ENCODE measurements at places on chromosomes 2 and 18. TPM values are rescaled to one million over a fixed set of nuclear protein-coding genes. Genes with fewer than 3 reads are reported as not detected.
A peak's percentile ranks its signal among the peaks of the same experiment; 100 is the strongest.

TRPM8 gene
- total RNA-seq: 3.9 TPM

GRB14 gene
- total RNA-seq: not detected

DNA sequence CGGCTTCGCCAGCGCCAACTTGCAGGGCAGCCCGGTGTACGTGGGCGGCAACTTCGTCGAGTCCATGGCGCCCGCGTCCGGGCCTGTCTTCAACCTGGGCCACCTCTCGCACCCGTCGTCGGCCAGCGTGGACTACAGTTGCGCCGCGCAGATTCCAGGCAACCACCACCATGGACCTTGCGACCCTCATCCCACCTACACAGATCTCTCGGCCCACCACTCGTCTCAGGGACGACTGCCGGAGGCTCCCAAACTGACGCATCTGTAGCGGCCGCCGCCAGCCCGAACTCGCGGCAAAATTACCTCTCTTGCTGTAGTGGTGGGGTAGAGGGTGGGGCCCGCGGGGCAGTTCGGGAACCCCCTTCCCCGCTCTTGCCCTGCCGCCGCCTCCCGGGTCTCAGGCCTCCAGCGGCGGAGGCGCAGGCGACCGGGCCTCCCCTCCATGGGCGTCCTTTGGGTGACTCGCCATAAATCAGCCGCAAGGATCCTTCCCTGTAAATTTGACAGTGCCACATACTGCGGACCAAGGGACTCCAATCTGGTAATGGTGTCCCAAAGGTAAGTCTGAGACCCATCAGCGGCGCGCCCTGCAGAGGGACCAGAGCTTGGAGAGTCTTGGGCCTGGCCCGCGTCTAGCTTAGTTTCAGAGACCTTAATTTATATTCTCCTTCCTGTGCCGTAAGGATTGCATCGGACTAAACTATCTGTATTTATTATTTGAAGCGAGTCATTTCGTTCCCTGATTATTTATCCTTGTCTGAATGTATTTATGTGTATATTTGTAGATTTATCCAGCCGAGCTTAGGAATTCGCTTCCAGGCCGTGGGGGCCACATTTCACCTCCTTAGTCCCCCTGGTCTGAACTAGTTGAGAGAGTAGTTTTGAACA is 15.1 kb downstream of the HOXD3 start:
- no peaks in the 10 kb centered on the region for H3K27me3 ChIP-seq
- H3K36me3 ChIP-seq: no peaks in the 10 kb centered on the region

- H3K27me3 ChIP-seq: no peaks in the 10 kb centered on the region
- peak; percentile 13 for DNase-seq
- no peak overlapping the region for H3K27ac ChIP-seq
- H3K36me3 ChIP-seq: no peaks in the 10 kb centered on the region
These were observed 193.5 kb upstream of the TCF4 start for GRCh38 chr18:55781481-55781957.

CPS1 gene
- total RNA-seq: 5.1 TPM

DNA sequence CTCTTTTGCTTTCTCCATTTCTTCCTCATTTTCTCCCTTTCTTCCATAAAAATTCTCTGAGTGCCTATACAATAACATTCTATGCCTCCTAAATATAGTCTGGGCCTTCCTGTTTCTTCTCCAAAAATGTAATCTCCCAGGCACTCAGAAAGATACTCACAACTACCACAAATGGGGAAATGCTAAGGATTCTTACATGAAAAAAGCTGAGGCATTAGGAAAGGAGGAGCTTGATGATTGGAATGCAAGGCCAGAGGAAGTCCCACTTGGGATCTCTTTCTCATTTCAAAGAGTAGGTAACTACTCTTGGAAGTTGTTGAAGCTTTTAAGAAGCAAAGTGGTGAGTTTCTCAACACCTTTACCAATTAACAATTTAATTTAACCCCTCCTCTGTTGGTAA is 3.4 kb downstream of the VSNL1 start:
- no peak overlapping the region for H3K27ac ChIP-seq
- H3K4me3 ChIP-seq: no peak overlapping the region
- peaks cover 25% of the 10 kb centered on the region for H3K27me3 ChIP-seq
- H3K36me3 ChIP-seq: peaks cover 4% of the 10 kb centered on the region
- peaks cover 8% of the 10 kb centered on the region for H3K4me1 ChIP-seq

DNA sequence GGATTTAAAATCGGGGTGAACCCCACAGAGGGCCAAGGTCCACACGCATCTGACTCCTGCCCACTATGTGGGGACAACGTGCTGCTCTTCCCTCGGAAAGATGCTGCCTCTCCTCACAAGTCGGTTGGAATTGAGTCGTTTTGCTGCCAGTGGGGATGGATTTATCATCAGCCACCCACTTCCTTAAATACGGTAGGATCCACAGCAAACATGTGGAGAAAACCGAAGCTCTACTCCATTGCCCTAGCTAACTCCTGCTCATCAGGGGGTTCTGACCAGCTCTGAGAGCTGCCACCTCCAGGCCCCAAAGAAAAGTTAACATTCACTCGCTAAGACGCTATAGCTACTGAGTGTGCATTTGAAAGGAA is 80.9 kb downstream of the CHRNA1 start:
- no peak for DNase-seq
- H3K4me1 ChIP-seq: peaks cover 6% of the 10 kb centered on the region
- peaks cover 22% of the 10 kb centered on the region for H3K27me3 ChIP-seq
- H3K4me3 ChIP-seq: peak overlapping the region; percentile 58
- H3K27ac ChIP-seq: no peak overlapping the region
- H3K36me3 ChIP-seq: no peaks in the 10 kb centered on the region

FZD7 gene
- total RNA-seq: 38.1 TPM

DNA sequence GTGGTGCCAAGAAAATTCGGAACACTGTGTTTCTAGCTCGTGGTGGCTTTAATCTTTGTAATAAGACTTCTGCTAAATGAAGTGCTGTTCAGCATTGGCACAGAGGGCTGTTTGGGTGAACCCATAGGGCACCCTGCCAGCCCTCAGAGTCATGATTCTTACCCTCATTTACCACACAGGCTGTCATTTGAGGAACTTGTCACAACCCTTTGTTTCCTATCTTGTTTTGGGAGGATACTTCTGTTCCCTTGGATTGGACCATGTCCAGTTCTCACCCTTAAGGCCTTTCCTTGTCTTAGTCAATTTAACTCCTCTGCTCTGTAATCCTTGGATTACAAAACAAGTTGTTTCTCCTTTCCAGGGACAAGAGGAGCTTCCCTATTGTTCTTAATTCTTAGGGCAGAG is 225.7 kb downstream of the MTX2 start:
- H3K27ac ChIP-seq: no peak overlapping the region
- H3K4me3 ChIP-seq: no peak overlapping the region

XPO1 gene
- 189 TPM for total RNA-seq

REG3A gene
- not detected for total RNA-seq

HJURP gene
- total RNA-seq: 87.0 TPM

PLEK gene
- total RNA-seq: 0.13 TPM

DNA sequence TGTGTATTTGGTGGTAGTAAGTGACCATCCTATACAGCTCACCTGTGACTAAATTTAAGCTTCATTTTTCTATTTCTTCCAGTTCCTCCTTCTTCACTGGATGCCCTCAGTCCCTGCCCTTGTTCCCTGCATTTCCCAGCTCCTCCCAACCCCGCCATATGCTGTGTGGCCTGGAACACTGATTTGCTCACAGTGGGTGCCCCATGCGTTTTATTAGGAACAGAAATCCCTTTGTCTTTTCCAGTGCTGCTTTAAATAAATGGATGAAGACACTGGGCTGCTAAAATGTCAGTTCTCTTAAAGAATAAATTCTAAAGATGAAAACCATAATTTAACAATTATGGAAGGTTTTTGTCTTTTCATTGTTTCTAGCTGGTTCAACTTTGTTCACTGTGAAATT is 477.3 kb downstream of the DCDC2C start:
- no peak for DNase-seq
- H3K4me3 ChIP-seq: no peak overlapping the region
- H3K4me1 ChIP-seq: no peaks in the 10 kb centered on the region
- H3K27ac ChIP-seq: no peak overlapping the region

DES gene
- 0.69 TPM for total RNA-seq

GALNT5 gene
- total RNA-seq: 0.08 TPM

PDE1A gene
- total RNA-seq: 0.08 TPM

All from Panc1 (cell line).